Stimulated activated CD8-positive, alpha-beta memory T cell treated with anti-CD3 and anti-CD28 coated beads, Interleukin-12 subunit alpha, Interleukin-12 subunit beta, amount 100 ng/mL, for 1 hour (primary cell): ENCODE measurements at places on chromosomes 4 and X.

DNA sequence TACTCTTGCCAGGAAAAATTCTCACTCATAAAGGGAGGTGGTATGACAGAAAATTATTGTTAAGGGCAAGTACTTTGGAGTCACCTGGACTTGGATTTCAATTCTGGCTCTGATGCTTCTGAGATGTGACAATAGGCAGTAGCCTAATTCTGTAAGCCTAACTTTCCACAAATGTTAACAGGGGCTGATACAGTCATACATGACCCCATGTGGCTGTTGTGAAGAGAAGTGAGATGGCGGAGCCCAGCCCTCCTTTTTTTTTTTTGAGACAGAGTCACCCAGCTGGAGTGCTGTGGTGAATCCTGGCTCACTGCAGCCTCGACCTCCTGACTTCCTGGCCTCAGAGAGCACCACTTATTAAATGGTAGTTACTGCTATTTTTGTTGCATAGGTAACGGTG, 54.4 kb upstream of the IRF2 start:
- no peak for DNase-seq

GRCh38 chr4:17077105-17077504, 178.7 kb upstream of the LDB2 start:
- DNase-seq, result no peak

- no peak for DNase-seq
These were observed 651.0 kb downstream of the ADGRL3 start for GRCh38 chr4:61851126-61851525.

DNA sequence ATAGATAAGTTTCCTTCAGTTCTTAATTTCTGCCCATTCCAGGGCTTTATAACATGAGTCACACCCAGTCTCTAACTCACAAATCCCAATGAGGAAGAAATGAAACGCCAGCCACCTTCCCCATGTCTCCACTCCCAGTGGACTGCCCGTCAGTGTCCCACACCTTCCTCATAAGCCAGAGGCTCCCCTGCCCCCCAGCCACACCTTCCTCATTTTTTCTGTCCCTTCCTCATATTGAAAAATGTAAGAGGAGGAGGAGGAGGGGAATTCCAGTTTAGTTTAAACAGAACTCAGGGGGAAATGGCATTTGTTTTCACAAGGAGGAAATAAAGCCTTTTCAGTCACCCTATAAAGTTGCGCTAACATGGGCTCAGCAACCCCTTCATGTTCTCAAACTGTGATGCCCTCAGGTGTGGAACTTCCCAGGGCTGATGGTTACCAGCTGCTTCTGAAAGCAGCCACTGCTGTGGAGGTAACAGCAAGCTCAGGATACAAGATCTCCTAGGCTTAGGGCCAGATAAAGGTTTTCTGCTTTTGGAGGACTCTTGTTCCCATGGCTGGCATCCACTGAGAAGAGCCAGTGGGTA, 97.8 kb downstream of the PARM1 start:
- no peak for DNase-seq

DNA sequence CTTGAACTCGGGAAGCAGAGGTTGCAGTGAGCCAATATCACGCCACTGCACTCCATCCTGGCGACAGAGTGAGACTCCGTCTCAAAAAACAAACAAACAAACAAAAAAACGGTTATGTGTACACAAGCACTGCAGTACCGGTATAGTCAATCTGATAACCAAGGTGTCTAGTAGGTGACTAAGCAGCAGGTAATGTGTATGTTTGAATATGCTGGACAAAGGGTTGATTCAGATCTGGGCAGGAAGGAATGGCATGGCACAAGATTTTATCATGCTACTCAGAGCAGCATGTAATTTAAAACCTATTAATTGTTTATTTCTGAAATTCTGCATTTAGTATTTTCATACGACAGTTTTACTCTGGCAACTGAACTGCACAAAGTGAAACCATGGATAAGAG, 41.7 kb downstream of the MAGEC1 start:
- DNase-seq, result no peak
